ENCODE measurements at places on chromosomes 7 and 10.
A peak's percentile ranks its signal among the peaks of the same experiment; 100 is the strongest.

- DNase-seq: no peak
These were observed 340.6 kb downstream of the TFEC start for GRCh38 chr7:115689941-115690340.

DNA sequence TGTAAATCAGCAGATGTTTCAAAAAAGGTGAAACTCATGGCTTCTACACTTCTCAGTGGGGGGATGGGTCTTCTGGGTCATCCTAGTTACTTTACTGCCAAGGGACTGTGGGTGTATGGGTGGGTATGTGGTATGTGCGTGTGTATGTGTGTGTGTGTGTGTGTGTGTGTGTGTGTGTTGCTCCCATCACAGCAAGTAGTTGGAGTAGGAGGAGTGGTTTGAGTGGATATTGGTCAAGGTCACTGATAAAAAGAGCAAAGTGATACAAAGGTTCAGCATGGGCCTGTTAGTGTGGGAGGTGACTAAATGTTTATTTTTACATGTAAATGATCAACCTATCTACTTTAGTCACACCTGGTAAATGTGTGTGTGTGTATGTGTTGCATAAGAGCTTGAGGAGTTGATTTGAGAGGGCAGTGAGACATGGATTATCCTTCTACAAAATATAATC is 11.8 kb upstream of the COBL start:
- no peak for DNase-seq

GRCh38 chr7:81206667-81207360 is 288.0 kb upstream of the SEMA3C start:
- DNase-seq: no peak

DNA sequence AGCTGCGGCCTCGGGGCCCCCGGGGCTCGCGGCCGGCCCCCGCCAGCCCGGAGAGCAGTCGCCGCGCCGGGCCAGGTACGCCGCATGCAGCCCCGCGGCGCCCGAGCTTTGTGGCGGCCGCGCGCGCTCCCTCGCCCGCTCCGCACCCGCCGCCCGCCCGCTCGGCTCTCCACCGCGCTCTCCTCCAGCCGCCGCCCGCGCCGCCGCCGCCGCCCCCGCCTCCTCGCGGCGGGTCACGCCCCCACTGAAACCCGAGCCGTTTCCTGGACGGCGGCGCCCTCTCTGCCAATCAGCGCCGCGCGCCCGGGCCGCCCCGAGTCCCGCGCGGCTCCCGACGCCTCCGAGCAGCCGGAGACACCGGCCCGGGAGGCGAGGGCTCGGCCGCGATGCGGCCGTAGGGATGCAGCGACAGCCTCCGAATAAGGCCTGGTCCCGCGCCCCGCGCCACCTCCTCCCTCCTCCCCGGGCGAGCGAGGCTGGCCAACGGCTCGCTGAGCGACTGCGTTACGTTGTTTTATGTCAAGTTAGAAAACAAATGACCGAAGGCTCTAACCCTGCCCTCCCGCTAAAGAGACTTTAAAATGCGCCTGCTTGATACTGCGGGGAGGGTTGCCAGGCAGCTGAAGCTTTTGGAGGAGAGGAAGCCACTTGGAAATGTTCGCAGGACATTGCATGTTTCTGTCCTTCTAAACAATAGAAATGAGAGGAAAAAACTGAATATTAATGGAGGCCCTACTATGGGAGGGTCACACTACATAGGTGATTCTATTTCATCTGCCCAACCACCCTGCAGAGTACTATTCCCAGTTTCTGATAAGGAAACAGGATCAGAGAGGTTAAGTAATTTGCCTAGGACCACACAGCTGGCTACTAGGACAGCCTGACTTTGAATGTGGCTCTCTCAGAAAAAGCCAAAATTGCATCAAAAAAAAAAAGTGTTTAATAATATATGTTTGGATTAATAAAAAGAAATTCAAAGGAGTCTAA is at the start of gene FGFR2:
Gene FGFR2 (minus strand): TSS at position 182 of the 987 bp plus-strand sequence. CDS start 4,627 bp downstream, outside the sequence.
- peak; percentile 71 for DNase-seq

GRCh38 chr10:59854571-59854970 is 51.8 kb downstream of the CCDC6 start:
- DNase-seq: no peak

DNA sequence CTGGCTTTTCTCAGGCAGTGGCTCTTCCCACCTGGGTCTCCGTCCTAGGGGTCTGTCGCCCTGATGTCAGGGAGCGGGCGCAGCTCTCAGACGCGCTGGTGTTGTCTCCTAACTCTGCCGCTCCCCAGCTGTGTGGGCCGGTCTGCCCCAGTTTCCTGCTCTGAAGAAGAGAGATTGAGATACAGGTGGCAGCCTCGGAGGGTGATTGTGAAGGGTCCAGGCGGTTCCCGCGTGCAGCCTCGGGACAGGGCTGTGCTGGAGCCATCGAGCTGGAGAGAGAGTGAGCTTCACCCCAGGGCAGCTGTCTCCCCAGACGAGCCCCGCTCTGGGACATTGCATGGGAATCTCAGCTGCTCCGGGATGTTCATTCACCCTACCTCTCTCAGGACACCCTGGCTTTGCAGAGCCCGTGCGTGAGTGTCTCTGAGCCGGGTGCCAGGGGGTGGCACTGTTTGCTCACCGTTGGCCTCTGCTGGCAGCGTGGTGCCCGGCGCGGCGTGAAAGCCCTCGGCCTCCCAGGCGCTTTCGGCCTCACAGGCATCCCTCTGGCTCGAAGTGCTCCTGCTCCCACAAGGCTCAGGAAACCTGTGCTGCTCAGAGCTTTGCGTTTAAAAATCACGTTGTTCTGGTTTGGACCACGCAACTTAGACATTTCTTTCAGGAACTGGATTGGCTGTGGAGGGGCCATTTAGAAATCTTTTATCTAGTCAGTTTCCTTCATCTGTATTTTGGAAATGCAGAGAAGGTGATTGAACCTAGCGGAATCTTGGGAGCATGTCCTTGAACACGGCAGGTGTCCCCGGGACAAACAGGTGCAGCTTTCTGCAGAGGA is 33.8 kb upstream of the ZFAND2A start:
- DNase-seq: peak; percentile 82

DNA sequence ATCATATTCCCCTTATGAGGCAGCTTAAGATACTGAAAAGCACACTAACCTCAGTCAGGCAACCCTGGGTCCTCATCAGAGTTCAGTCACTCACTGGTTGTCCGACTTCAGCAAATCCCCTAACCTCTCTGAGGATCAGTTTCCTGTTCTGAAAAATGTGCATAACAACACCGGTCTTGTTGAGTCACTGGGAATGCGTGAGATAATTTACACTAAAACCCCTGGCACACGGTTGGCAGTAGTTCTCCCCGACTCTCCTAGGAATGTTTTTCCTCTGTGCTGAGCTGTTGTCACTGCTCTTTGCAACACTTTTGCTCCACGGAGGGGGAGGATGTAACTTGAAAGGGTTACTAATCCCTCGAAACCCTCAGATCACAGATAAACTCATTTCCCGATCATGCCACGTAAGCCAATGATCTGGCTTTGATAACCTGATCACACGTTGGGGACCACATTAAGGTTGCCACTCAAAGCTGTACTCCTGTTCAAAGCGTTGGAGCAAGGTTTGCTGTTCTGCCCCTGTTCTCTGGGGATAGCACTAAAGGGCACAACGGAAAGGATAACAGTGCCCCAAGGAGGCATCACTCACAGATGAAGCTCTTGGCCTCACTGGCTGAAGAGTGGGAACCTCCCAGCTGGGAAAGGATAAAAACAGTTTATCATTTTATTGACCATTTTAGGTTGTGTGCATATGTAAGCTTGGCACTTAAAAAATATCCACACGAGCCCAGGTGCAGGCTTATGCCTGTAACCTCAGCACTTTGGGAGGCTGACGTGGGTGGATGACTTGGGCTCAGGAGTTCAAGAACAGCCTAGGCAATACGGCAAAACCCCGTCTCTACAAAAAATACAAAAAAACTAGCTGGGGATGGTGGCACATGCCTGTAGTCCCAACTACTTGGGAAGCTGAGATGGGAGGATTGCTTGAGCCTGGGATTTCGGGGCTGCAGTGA is 5.0 kb upstream of the RBM17 start:
- DNase-seq: no peak

- DNase-seq: no peak
These were observed 43.7 kb downstream of the CPVL start for GRCh38 chr7:29102558-29103151.

- no peak for DNase-seq
These were observed 1.1 kb downstream of the JMJD1C start for GRCh38 chr10:63464402-63465292.

GRCh38 chr10:29676732-29677131 is 42.0 kb upstream of the SVIL start:
- DNase-seq: no peak

GRCh38 chr7:47937711-47938573 is 10.3 kb downstream of the PKD1L1 start:
- no peak for DNase-seq

DNA sequence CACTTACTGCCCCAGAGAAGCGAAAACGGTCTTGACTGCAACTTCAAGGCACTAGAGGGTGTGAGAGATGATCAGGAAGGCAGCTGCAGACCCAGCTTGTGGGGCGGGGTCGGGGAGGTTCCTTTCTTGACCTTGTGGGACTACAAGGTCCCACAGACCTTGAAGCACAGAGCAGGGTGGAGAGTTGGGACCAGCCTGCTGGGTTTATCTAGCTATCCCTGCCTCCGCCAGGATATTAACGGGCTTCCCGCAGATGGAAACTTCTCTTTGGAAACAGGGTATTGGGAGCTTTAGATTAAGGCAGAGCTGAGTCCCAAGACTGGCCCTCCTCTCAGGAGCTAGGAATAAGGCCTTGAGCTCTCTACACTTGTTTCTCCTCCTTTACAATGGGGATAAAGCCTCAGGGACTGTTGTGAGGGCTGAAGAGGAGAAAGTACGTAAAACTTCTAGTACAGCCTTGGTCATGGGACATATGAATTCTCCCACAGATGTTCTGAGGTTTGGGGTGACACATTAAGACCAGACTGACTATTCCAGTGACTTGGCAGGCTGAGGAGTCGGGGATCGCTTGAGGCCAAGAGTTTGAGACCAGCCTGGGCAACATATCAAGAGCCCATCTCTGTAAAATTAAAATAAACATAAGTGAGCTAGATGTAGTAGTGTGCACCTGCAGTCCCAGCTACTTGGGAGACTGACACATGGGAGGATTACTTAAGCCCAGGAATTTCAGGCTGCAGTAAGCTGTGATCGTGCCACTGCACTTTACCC is 153.2 kb downstream of the CDH23 start:
- DNase-seq: no peak

DNA sequence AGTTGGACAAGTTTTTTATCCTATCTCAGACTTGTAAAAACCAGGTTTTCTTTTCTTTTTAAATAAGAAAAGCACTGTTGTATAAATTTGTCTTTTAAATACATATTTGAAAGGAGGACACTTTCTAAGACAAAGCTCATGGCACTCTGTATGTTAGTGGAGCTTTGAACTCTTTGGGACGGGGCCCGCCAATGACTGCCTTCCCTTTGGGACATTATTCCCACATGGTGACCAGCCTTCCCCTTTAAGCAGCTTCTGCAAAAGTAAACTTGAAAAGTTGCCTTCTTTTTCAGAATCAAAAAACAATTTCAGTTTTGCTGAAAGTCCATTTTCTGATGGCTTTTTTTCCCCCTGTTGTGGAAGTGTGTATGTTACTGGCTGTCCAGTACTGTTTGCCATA is 1.8 kb downstream of the CUX1 start:
- no peak for DNase-seq

- no peak for DNase-seq
These were observed at the start of gene LIPJ for GRCh38 chr10:88586462-88586861. TSS of gene LIPJ (plus strand) at chr10:88586762. CDS start at chr10:88590688, 3,926 bp downstream.

DNA sequence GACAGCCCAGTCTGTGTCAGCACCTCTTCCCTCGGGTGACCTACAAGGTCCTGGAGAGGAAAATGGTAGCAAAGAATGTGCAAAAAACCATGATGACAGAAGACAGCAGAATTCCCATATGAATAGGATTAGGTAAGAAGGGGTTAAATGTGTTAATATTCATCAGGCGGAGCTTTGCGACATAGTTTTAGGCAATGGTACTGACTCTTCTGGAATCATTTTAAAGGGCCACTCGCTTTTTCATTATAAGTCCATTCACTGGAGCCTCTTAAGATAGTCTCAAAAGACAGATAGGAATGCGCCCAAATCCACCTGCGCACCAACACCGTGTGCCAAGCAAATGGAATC is 38.2 kb downstream of the DLG5 start:
- DNase-seq: no peak

DNA sequence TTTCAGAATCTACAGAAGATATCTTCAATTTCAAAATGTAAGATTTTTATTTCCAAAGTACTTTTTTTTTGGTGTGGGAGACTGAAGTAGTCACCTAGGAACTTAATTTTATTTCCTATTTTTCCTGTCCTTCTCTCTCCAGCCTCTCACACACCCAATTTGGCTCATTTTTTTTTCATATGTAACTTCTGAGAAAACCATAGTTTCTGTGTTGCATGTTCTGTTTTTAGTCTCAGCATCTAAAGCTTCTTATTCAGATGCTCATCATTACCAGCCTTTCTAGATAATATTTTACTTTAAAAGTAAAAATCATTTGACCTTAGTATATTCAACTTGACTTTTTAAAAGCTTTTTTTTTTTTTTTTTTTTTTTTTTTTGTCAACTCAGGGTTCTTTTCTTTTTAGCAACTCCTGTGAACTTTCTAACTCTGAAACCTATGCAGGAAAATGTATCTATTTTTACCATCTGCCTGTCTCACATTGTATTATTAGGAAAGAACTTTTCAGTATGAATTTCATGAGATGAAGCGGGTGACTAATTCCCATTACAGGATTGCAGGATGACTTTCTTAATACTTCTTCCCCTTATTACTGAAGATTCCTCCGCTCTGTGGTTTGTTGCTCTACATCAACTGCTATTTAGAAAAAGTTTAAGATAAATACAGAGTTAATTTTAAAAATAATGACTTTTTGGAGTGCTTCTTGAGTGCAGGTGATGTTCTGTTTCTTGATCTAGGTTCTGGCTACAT is 73.6 kb upstream of the LSM8 start:
- DNase-seq: no peak

GRCh38 chr7:2834748-2835441 is 9.2 kb downstream of the GNA12 start:
- peak; percentile 58 for DNase-seq

- no peak for DNase-seq
These were observed 133.3 kb upstream of the MGMT start for GRCh38 chr10:129333706-129334105.

GRCh38 chr7:148819697-148820360 is 64.3 kb downstream of the EZH2 start:
- no peak for DNase-seq

DNA sequence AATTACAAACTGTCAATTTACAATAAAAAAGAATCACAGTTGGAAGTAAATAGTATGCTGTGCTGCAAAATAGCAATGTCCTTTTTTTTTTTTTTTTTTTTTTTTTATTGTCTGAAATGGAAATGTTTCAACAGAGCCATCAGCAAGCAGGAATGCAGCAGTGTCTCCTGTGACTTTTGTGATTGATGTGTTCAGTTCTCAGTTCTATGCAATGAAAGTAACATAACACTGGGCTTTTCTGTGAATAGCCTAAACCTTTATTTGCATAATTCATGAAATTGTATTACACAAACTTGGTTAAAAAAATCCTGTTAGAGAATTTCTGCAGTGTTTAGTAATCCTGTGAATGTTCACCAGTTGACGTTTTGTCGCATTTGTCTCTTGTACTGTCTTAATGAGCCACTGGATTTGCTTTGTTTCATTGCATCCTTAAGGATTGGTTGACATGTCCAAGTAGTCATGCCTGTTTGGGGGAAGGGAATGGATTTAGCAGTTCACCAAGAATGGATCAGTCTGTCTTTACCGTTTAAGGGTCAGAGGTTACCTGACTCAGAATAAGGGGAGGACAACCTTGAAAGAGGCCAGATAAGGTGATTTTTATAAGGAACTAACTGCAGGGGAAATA is 192.7 kb downstream of the MLLT10 start:
- no peak for DNase-seq
